NCI-H524 treated with DMSO at 0.1 percent for 48 hours (cell line): ENCODE measurements at places on chromosomes 6 and 20.

- no peak for DNase-seq
Measured at GRCh38 chr20:35091816-35092523, 637 bp downstream of the TRPC4AP start.

DNA sequence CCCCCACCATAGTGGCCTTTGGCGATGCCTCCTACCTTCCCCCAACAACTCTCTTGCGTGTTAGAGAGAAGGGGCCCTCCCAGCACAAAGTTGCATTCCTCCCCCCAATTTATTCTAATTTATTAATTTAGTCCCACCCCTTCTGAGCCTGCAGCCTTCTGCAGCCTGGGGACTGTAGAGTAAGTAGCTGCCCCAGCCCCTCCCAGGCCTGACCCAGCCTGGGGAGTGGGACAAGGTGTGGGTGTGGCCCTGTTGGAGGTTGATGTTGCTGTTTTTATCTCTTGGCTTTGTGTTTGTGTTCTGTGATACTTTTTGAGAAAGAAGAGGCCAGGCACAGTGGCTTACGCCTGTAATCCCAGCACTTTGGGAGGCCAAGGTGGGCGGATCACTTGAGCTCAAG is 49.4 kb downstream of the ORC3 start:
- DNase-seq: no peak

GRCh38 chr20:1621316-1621715 is 1.5 kb upstream of the SIRPB1 start:
- no peak for DNase-seq

GRCh38 chr6:106143665-106144064 is 57.5 kb downstream of the PRDM1 start:
- no peak for DNase-seq
